ENCODE measurements at places on chromosomes 6 and 20. TPM values are rescaled to one million over a fixed set of nuclear protein-coding genes. Genes with fewer than 3 reads are reported as not detected.

- H3K4me3 ChIP-seq, result no peak overlapping the region
- no peak for ATAC-seq
- H3K27ac ChIP-seq, result no peak overlapping the region
These were observed 5.4 kb upstream of the TCF15 start for GRCh38 chr20:615514-615913.

- no peaks in the 10 kb centered on the region for H3K4me1 ChIP-seq
- H3K27me3 ChIP-seq, result no peaks in the 10 kb centered on the region
- H3K36me3 ChIP-seq, result no peaks in the 10 kb centered on the region
- no peak overlapping the region for H3K4me3 ChIP-seq
- ATAC-seq, result no peak
These were observed 83.6 kb downstream of the TMEM170B start for GRCh38 chr6:11621119-11621518.

- H3K4me3 ChIP-seq, result no peak overlapping the region
- no peaks in the 10 kb centered on the region for H3K4me1 ChIP-seq
- ATAC-seq, result no peak
- no peaks in the 10 kb centered on the region for H3K36me3 ChIP-seq
- H3K27me3 ChIP-seq, result peaks cover 94% of the 10 kb centered on the region
- H3K27ac ChIP-seq, result no peak overlapping the region
These were observed 21.8 kb downstream of the FOXA2 start for GRCh38 chr20:22562620-22563019.

MROH8 gene
- total RNA-seq, result 1.6 TPM

DNA sequence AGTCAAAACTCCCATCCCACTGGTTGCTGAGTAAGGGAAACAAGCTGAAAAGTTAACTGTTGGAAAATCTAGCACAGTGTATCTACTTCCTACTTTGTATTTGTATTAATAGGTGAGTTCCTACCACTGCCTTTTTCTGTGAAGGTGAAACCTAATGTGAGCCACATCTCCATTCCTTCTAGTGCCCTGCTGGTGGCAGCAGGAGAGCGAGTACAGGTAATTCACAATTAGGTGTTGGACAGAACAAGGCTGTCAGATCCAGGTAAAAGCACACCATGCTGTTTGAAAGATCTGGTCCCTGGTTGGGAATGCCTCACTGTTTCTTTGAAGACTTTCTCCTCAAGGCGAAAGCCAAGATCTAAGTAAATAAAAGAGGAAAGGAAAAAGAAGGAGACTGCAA lies 528.4 kb downstream of the PKHD1 start:
- no peak for ATAC-seq
- no peaks in the 10 kb centered on the region for H3K4me1 ChIP-seq
- H3K4me3 ChIP-seq, result no peak overlapping the region
- H3K27me3 ChIP-seq, result peaks cover 3% of the 10 kb centered on the region
- no peaks in the 10 kb centered on the region for H3K36me3 ChIP-seq

GRCh38 chr20:40673442-40673841 lies 15.6 kb downstream of the MAFB start:
- H3K4me3 ChIP-seq, result no peak overlapping the region
- H3K4me1 ChIP-seq, result no peaks in the 10 kb centered on the region
- no peak overlapping the region for H3K27ac ChIP-seq
- no peak for ATAC-seq
- H3K27me3 ChIP-seq, result peaks cover 16% of the 10 kb centered on the region

DNA sequence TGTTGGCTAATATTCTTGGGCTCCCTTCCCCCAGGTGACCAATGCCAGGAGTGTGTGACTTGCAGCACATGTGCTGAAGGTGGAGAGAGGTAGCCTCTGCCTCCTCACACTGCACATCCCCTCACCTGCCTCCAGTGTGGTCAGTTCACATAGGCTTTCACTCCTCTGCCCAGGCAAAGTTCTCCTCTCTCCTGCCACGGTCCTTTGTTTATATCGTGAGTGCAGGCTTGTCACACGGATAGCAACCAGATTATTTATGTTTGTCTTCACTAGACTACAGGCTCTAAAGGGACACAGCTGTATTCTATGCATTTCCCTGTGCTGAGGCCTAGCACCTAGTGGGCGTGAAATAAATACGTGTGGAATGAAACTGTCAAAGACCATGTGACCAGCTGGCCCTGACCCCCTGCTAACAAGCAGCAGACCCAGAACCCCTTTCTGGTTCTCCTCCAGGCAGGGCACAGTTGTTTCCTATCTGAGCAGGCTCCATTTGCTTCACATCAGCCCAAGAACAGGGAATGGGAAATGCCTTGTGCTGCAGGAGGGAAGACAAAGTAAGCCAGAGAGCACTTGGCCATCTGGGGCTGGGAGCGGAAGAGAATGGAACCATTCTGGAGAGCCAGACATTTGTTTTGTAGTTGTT lies 42.3 kb downstream of the UNC5CL start:
- no peaks in the 10 kb centered on the region for H3K36me3 ChIP-seq
- no peak for ATAC-seq
- H3K4me3 ChIP-seq, result no peak overlapping the region
- no peaks in the 10 kb centered on the region for H3K27me3 ChIP-seq
- H3K4me1 ChIP-seq, result no peaks in the 10 kb centered on the region
- no peak overlapping the region for H3K27ac ChIP-seq

- no peaks in the 10 kb centered on the region for H3K27me3 ChIP-seq
- H3K27ac ChIP-seq, result peak overlapping the region; percentile 37
These were observed 27.5 kb downstream of the TOX2 start for GRCh38 chr20:43942201-43942590.
